ENCODE measurements at places on chromosomes 16 and 17.
A peak's percentile ranks its signal among the peaks of the same experiment; 100 is the strongest.

DNA sequence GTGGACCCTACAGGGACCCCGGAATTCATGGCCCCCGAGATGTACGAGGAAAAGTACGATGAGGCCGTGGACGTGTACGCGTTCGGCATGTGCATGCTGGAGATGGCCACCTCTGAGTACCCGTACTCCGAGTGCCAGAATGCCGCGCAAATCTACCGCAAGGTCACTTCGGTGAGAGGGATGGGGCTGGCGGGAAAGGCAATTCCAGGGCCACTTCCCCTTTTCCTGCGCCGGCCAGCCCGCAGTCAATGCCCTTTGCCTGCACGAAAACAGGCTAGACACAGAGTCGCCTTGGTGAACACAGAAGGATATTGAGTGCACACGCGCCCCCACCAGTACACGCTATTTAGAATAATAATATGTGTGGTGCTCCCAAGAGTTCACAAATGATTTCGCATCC lies 4.0 kb downstream of the WNK4 start:
- no peak for DNase-seq

GRCh38 chr17:80899402-80900268 lies 92.0 kb upstream of the CHMP6 start:
- no peak for DNase-seq

DNA sequence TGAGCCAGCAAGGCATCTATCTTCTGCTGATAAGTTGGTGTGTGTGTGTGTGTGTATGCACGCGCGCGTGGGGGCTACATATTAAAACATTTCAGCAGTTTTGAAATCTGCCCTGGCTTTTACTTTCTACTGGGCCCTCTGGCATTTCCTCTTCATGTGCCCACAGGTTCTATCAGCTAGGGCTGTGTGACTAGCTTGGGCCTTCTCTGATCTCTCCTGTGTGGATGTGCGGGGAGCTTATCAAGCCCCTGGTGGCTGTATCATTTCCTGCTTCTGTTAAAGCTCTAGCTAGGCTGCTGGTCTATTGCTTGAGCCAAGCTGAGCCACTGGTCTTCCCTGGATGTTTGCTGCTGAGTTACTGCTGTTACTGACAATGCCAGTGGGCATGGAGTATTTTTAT lies 132.5 kb downstream of the AATF start:
- no peak for DNase-seq

DNA sequence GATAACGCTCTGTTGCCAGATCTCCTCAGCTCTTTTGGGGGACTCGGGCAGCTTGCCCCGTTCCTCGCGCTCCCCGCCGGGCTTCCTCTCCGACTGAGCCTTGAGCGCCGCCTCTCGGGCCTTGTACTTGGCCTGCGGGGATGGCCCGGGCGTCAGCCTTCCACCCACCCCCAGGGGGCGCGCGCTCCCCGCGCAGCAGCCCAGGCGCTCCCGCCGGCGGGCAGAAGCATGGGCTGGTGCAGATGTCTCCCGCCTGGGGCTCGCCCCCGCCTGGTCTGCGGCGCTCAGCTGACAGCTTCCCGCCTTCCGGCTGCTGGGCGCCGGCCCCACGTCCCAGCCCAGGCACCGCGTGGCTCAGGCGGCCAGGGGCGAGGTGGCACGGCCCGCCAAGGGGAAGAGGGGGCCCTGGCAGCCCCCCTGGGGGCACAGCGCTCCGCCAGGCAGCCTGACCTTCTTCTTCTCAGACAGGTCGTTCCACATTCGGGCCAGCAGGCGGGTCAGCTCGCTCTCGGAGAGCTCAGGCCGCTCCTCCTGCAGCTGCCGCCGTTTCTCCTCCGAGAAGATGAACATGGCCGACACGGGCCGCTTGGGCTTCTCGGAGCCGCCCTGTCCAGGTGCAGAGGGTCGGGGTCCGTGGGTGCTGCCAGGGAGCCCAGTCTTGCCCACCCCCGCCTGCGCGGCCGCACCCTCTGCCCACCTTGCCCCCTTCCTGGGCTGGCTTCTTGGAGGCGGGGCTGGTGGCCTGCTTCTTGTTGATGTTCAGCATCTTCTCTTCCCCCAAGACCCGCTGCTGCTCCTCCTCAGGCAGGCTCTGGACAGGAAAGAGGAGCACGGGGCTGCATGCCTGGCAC lies 8.9 kb downstream of the UBTF start:
- peak; percentile 95 for DNase-seq

DNA sequence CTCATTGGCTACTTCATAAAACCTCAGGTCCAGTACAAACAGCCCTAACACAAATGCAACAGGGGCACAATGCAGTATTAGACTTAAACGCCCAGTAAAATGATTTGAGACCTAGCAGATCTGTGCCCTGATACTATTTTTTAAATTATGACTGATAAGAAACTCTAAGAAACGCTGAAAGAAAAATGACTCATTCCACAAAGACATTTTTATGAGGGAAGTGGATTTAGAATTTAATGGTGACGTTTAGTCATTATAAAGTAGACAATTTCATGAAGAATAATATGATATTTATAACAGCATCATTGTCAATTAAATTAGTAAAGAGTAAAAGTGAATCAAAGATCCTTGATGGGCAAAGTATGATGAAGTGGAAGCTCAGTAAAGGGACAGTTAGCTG lies 80.4 kb upstream of the DHX40 start:
- no peak for DNase-seq
